ENCODE measurements at places on chromosomes 5 and 9.

GRCh38 chr9:135888766-135889394 is 18.5 kb downstream of the CAMSAP1 start:
- DNase-seq, result no peak

GRCh38 chr5:167696558-167697314 is 594.7 kb upstream of the WWC1 start:
- DNase-seq, result no peak

DNA sequence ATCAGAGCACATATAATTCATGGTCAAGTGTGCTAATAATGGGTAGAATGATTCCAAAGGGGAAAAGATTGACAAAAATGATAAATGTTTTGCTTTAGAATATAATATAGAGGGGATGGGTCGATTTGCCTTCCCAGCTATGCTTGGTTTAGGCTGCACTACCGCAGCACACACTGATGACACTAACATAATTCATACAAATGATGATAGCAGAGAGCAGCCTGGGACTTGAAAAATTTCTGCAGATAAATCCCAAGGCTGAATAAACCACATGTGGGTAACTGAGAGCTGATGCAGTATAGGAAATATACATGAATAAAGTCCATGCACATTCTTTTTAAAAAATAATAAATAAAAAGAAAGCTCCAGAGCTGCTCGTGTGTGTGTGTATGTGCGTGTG is 54.5 kb downstream of the EFNA5 start:
- DNase-seq, result no peak

- DNase-seq, result no peak
Observed at GRCh38 chr9:124392871-124393460, 22.3 kb downstream of the PSMB7 start.

GRCh38 chr9:131297903-131298302 is 8.4 kb downstream of the PLPP7 start:
- no peak for DNase-seq

DNA sequence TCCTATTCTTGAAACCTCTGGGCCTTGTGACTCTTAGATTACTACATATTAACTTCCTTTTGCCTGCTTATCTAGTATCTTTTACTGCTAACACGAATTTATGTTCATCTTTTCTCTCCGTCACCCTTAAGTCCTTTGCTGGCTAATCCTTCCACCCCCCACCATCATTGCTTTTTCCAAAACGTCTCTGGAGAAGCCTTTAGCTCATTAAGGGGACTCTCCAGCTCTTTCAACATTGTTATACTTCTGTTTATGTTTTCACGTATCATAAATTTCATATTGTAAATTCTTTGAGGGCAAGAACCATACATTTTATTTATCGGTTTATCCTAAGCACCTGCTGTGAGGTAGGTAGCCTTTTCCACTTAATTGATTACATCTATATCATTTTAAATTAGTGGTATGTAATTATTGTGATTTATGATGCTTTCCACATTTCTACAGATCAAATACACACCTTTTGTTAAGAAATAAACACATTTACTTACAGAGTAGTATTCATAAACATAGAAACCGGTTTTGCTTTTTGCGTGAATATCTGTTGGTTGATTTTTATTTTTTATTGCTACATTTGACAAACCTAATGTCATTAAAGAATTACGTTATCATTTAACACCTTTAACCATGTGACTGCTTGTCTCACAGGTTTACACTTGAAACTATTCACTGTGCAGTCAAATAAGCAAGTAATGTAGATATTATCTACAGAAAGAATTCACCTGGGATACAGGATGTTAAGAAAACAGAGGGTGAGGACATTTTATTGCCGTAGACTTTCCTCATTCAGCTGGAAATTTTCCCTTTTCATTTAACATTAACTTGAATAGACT is 15.4 kb upstream of the SNX2 start:
- no peak for DNase-seq

DNA sequence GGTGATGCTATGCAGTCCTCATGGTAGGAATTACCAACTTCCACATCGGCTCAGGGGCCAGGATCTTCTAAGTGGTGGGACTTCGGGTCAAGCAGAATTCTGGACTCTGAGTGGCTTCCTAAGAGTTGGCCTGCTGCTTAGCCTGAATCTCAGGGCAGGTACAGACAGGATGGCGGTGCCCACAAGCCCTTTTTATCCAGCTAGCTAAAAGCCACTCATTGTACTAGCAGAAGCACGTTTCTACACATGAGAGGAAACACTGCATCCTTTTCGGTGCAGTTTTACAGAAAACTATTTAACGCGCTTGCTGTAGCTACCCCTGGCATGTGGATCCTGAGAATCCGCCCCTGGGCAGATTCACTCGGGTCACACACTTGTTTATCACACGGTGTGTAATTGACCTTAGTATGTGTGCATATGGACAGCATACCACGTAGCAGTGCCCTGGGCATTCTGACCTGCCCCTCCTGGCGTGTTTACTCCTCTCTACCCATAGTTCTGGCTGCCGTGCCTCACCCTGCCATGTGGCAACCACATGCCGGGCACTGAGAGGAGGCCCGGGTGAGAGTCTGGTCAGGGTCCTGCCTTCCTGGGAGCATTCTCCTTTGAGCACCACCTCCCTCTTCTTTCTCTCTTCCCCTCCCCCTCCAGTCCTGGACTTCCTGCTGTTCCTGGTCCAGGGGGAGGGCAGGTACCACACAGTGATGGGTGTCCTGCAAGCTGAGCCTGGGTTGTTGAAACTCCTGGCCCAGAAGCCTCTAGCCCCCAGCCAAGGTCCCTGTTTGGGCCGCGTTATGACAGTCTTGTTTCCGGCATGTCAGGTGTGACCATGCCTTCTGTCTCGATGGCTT is 65.9 kb downstream of the DAB2IP start:
- DNase-seq, result no peak

DNA sequence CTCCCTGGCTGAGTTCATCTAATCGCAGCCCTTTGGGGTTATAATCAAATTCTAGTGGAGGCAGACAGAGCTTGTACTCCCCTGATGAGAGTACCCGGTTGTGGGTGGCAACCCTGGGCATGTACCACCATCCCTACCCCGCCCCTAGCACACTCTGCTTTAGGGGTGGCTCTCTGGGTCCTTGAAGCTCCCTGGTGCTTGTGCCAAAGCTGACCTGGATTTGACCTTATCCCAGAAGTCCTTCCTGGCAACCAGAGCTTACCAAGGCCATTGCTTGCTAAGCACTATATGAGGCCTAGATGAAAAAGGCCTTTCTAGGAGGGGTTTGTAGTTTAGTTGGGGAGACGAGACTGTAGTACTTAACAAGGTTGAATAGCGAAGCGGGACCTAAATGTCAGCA is 72.2 kb downstream of the RGS3 start:
- no peak for DNase-seq

DNA sequence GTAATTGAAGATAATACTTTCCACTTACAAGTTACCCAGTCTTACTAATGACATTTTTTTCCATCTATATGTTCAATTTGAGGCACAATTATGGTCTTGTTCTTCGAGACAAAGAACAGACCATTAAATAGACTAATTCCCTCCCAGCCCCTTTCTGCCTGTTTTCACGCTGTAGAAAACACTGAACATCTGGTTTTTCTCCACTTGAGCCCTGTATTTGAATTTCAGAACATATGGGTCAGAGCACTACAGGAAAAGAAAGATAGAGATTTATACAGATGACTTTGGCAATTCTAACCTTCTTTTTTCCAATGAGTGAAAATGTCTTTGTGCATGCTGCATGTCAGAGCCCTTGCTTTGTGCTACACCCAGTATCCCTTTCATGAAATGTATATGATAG is 506.9 kb downstream of the LRRC70 start:
- no peak for DNase-seq

DNA sequence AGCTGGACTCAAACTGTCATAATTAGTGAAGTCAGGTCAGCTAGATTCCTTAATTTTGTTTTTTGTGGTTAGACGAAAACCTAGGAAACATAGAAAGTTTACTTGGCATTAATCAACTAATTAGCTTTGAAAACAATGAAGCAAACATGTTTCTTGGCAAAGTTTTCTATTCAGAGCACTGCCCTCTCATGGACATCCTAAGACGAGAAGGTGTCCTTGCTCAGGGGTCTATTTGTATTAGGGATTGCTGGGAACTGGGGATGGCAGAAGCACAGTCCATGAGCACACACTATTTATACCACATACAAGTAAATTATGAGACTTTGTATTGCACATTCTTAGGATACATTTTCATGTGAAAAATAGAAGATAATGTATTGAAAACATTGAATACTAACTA is 49.7 kb downstream of the POC5 start:
- no peak for DNase-seq

DNA sequence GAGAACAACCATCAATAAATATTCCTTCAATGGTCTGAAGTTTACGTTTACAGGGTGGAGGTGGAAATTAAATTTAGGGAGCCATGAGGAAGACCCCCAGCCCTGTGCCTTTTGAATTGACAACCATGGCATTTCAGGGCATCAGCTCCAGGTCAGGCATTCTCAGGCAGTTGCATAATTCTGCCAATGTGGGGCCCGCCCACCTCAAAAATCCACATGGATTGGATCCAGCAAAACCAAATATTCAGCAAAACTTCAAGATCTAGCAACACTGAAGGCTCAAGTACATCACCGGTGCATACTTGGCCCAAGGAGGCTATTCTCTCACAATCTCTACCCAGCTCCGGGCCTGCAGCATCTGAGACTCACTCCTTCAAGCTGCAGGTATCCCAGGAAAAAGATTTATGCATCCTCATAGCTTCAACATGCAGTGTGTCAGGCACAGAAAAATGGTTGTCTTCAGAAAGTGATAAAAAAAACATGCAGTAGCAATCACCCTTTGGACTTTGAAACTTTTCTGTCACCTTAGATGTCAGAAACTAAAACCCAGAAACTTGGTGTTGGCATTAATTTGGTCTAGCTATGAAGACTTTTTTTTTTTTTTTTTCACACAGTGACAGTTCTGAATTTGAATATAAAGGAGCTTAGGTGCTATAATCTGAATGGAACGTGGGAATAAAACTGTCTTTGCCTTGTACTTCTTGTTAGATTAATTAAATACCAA is 21.4 kb upstream of the ANXA2R start:
- DNase-seq, result no peak

DNA sequence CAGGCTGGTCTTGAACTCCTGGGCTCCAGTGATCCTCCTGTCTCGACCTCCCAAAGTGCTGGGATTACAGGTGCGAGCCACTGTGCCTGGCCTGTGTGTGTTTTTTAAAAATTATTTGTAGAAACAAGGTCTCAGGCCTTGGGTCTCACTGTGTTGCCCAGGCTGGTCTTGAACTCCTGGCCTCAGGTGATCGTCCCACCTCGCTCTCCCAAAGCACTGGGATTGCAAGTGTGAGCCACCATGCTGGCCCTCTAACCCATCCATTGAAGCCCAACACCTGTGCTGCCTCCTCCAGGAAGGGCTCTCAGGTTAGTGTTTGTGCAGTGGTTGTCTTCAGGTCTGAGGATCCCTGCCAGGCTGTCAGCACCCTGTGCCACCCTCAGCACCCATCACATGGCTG is 56.6 kb downstream of the CXXC5 start:
- DNase-seq, result no peak

GRCh38 chr9:126499005-126499910 is 114.5 kb upstream of the LMX1B start:
- no peak for DNase-seq

Measured in left lobe of liver (tissue), 2 donors.